ENCODE measurements at places on chromosomes 4 and X.

DNA sequence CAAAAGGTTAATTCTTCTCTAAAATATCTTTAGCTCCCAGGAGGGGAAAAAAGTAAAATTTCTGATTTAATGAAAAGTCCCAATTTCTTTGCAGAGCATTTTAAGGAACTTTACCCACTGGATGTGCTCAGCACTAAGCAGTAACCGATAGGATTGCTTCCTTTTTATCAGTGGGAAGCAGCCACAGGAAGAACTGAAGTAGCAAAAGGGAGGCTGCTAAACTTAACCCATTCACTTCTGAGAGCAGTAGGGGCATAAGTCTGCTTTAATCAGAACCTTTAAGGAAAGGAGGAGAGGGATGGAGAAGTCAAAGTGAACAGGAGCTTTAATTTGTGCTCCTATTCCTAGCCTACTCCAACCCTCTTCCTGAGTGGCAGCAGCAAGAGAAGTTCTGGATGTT is at the start of gene F8:
TSS of gene F8 (minus strand) at position 139 of the 400 bp plus-strand sequence. CDS start 171 bp downstream, outside the sequence.
- DNase-seq = no peak

DNA sequence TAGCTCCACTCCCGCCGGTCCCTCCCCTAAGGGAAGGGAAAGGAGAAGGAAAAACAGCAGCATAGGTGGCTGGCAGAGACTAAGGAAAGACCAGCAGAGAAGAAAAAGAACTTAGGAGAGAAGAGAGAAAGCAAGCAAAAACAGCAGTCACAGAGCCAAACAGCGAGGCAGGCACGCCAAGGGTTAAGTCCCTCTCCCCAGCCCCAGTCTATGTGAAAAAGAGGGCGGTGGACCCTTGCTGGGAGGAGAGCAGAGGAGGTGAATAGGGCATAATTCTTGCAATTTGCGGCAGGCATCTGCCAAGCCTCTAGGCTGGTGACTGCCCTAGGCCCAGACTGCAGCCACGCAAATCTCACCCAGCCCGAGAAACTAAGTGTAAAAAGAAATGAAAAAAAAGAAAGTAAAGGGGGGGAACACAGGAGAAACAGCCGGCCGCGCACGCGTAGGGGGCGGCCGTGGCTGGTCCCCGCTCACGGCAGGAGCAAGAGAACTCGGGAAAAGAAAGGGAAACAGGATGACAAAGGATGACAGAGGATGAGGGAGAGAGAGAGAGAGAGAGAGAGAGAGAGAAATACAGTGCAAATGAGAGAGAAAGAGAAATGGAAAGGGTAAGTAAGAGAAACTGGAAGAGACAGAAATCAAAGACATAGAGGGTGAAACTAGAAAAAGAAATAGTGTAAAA is 48.6 kb downstream of the MAGEA9 start:
- peak; percentile 3 for DNase-seq

GRCh38 chr4:119041951-119042560 is 93.6 kb upstream of the MYOZ2 start:
- peak; percentile 81 for DNase-seq

DNA sequence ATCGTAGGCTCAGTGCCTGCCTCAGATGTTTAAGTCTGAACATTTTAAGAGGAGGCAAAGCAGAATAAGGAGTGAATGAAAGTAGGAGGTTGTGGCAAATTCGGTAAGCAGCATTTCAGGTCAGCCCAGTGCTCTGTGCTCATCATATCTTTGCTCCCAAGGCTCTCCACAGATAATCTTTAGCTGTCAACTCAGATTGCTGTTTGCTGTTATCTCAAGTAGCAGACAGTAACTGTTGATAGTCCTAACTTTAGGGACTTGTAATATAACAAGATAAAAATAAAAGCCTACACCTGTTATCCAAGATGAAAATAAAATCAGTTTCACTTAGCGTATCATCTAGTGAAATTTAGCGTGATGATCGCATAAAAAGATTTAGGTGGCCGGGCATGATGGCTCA is 18.6 kb upstream of the CLTRN start:
- no peak for DNase-seq

- DNase-seq = no peak
Measured at GRCh38 chr4:101178731-101179130, 168.6 kb downstream of the PPP3CA start.

All from A673 (cell line).